ENCODE measurements at places on chromosomes 2 and 18.

GRCh38 chr2:181305301-181306123, 151.7 kb upstream of the ITGA4 start:
- peak; percentile 7 for DNase-seq

- DNase-seq, result no peak
Measured at GRCh38 chr2:172516299-172516698, 39.6 kb upstream of the PDK1 start.

- no peak for DNase-seq
Measured at GRCh38 chr2:12047761-12048160, 301.3 kb downstream of the LPIN1 start.

GRCh38 chr18:27619090-27619772, 434.1 kb upstream of the CHST9 start:
- no peak for DNase-seq

- DNase-seq, result no peak
Measured at GRCh38 chr2:33230195-33230594, 246.3 kb upstream of the RASGRP3 start.

- DNase-seq, result no peak
Measured at GRCh38 chr18:77110400-77110799, 22.2 kb downstream of the MBP start.

Measured in stimulated activated CD8-positive, alpha-beta memory T cell treated with anti-CD3 and anti-CD28 coated beads, Interleukin-15, amount 100 ng/mL, for 4 hours (primary cell).